Mammary epithelial cell (primary cell): ENCODE measurements at places on chromosomes 1 and 21.
A peak's percentile ranks its signal among the peaks of the same experiment; 100 is the strongest.

DNA sequence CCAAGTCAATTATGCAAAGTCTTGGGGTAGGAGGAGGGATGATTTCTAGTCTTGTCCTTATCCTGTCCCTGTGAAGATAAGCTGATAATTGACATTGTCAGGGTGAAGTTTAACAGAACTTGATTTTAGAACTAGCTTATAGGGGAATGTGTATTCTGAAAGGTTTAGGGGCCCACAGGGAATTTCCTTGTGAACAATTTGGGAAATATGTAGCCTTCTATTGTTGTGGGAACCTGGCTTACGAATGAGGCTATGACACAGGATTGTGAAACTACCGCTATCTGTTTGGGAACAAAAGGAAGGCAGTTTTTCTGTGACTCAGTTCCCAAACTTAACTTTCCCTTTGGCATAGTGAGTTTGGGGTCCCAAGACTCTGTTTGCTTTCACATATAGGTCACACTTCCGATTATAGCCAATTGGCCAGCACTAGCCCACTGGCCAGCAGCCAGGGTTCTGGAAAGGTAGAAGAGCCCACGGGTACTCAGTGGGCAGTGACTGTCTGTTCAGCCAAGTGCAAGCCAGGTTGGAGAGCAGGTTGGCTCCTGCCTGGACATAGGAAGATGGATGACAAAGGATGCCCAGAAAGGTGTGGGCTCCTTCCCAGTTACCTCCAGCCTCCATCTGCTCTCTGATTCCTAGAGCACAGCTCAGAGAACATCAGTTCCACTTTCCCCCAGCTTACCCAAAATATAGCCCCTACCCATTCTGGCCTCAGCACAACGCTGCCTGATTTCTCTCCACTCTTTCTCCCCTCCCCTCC lies 35.5 kb downstream of the H3-3A start:
- peak; percentile 89 for DNase-seq

GRCh38 chr1:114295321-114295720 lies 141.7 kb upstream of the SYT6 start:
- DNase-seq, result no peak

GRCh38 chr1:204294357-204294756 lies 65.4 kb downstream of the PLEKHA6 start:
- DNase-seq, result peak; percentile 87

GRCh38 chr1:113980110-113980509 lies 836 bp downstream of the OLFML3 start:
- no peak for DNase-seq

DNA sequence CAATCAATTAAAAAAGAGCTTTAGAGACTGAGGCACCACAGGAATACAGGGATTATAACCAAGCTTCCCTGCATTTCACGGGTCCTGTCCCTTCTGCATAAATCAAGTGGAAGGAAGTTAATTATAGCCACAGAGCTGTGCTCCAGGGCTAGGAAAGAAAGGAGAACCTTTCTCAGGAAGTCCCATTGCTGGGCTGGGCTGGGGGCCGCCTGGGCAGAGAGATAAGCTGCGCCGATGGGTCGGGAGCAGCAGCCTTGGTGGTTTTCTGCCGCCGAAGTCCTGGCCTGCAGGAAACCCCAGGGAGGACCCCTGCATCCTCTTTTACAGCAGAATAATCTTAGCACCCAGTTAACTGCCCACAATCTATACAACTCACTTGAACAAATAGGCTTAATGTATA lies 12.6 kb upstream of the CD34 start:
- DNase-seq, result no peak

GRCh38 chr1:25050165-25050564 lies 120.1 kb upstream of the RUNX3 start:
- no peak for DNase-seq

GRCh38 chr1:26785611-26786436 lies 1.9 kb upstream of the PIGV start:
- DNase-seq, result no peak

- no peak for DNase-seq
These were observed 37.6 kb downstream of the MORN1 start for GRCh38 chr1:2353551-2354438.

- peak; percentile 55 for DNase-seq
These were observed 16.3 kb upstream of the CDK18 start for GRCh38 chr1:205488074-205488723.

- peak; percentile 78 for DNase-seq
These were observed 1.6 kb downstream of the ERVH48-1 start for GRCh38 chr21:42923553-42924432.

GRCh38 chr21:43956670-43957035 lies 55.5 kb upstream of the TRAPPC10 start:
- no peak for DNase-seq

DNA sequence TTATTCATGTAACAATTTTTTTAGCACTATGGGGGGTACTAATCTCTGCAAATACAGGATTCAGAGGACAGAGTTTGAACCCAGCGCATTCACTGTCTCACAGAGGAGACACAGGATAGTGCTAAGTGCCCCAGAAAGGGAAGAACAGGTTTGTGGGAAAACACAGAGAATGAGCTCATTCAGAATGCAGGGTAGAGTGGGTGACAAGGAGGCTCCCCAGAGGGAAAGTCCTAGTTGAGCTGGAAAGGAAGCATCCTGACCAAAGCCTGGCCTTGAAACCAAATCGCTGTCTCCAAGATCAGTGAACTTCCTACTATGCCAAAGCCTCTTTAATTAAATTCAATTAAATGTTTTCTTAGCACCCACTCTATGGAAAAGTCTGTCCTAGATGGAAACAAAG lies 19.0 kb upstream of the RGS2 start:
- peak; percentile 23 for DNase-seq

DNA sequence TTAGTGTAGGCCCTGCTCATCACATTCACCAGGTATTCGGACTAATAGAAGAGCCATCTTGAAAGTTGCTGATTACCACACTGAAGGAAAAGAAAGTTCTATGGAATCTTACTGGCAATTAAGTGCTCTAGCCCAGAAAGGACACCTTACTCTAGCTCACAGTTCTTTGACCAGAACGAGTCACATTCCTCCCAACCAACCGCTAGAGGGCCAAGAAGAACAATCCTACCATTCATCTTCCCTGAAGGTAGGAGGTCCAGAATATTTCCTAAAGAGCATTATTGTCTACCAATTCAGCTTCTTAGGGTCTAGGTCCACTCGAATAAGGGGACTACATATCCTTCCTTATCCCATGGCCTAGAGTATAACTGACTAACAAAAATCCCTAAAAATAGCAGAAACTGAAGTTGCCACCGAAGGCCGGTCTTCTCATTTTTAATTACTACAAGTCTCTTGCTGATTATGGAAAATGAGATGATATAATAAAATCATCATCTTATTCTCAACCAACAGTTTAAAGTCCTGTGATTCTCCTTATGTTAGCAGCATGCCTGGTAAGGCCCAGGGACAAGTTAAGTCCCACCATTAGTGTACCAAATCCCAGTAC lies 2.7 kb upstream of the FMO1 start:
- DNase-seq, result peak; percentile 39

DNA sequence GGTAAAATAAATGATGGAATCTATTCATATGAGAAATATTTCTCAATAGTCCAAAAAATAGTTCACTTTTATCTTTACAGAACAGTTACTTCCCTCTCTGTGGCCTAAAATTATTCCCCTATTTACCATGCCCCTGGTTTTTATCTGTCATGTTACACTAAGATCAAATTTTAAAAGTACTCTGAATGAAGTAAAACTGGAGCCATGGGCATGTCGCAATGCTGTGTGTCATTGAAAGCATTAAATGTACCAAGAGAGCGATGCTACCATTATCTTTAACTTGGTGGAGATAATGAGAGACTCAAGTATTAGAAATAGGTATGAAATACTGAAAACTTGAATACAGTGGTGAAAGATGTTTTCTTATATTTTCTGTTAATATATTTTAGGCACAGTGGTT lies 146.2 kb downstream of the KCNT2 start:
- no peak for DNase-seq
